GM12878 (cell line): ENCODE measurements at places on chromosomes 3 and 15. TPM values are rescaled to one million over a fixed set of nuclear protein-coding genes. Genes with fewer than 3 reads are reported as not detected.

GRCh38 chr3:171700157-171700556 lies 110.1 kb downstream of the PLD1 start:
- no peaks in the 10 kb centered on the region for H3K4me1 ChIP-seq
- H3K27me3 ChIP-seq: no peaks in the 10 kb centered on the region
- no peaks in the 10 kb centered on the region for H3K36me3 ChIP-seq
- no peak for DNase-seq
- H3K27ac ChIP-seq: no peak overlapping the region

DNA sequence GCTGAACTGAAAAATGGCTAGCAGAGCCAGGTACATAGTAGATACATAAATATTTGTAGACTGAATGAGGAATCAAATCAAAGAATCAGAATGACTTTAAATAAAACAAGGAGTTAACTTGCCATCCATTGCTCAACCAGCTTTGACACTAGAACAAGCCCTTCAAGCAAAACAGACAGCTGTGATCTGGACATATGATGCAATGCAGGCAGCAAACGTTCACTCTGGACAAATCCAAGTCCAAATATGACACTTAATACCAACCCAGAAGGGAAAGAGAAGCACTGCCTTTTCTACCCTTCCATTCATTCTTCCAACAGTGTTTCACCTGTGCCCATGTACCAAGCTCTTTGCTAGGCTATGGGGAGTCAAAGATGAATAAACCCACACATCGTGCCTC lies 4.5 kb downstream of the THRB start:
- H3K4me1 ChIP-seq: no peaks in the 10 kb centered on the region
- peaks cover 5% of the 10 kb centered on the region for H3K27me3 ChIP-seq
- no peak overlapping the region for H3K4me3 ChIP-seq
- no peak for DNase-seq
- H3K27ac ChIP-seq: no peak overlapping the region
- no peaks in the 10 kb centered on the region for H3K36me3 ChIP-seq

Gene CPNE9
- total RNA-seq: not detected in 2 replicates

Gene STRA6
- total RNA-seq: 9.7 and 10.0 TPM in 2 replicates
